ENCODE measurements at places on chromosomes 3 and 15.

GRCh38 chr3:115068799-115069198 is 78.3 kb downstream of the ZBTB20 start:
- no peak for DNase-seq

DNA sequence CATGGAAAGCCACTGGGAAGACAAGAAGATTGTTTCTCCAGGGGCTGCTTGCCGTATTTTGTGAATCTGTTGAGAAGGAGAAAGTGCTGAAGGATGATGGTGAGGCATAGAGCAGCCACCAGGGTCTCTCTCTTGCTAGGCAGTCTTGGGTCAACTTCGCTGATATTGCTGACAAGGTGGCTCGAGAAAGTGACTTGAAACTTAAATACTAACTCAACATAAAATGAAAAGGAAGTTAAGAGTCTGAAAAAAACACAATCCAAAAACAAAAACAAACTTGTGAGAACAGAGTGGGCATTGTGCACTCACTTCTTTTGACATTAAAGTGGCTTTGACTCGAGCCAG is 90.1 kb downstream of the CHST2 start:
- no peak for DNase-seq

DNA sequence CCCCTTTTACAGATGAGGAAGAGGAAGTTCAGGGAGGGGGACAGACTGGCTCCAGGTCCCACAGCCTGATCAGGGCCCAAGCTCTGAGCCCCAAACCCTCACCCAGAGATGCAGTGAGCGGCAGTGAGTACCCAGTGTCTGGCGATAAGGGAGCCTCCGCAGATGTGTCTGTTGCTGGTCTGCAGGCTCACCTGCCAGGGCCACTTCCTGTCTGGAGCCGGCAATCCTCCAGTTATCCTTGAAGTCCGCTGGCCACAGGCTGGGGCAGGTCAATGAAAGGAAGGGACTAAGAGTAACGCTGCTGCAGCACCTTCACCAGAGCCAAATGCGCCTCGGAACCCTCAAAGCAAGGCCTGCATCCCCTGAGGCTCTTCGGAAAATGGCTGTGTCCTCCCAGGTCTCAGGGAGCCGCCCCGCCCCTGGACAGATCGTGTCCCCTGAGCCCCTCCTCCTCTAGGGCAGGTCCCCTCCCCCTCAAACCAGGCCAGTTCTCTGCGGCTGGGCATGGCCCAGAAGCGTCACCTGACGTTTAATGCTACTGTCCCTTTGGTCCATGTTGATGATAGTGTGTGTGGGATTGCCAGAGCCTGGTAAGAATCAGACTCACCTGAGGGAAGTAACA is 51.5 kb downstream of the MYL3 start:
- DNase-seq: no peak

DNA sequence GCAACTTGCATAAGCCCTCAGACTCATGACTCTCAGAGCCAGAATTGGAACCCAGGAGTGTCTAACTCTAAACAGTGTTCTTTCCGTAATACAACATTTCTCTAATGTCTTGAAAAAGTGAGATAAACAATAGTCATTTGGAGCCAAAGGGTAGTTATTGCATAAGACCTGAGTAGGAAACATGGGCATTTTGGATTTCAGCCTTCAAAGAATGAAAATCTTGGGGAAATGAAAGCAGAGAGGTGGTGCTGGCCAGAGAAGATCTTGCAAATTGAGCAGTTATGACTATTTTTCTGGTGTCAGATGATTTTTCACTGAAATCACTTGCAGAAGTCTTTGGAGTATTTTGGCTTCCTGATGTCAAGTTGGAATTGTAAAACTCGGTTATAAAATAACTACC is 379.4 kb downstream of the DIPK2A start:
- DNase-seq: no peak

- peak; percentile 77 for DNase-seq
Observed at GRCh38 chr3:36893137-36893557, 51.7 kb downstream of the TRANK1 start.

- no peak for DNase-seq
Observed at GRCh38 chr15:67146234-67146633, 80.8 kb downstream of the SMAD3 start.

GRCh38 chr3:54307566-54308180 is 185.3 kb downstream of the CACNA2D3 start:
- DNase-seq: no peak

- DNase-seq: no peak
Observed at GRCh38 chr3:125014570-125015179, 41.1 kb downstream of the HEG1 start.

GRCh38 chr3:34725774-34726173 is 913.6 kb upstream of the ARPP21 start:
- no peak for DNase-seq

GRCh38 chr15:73265536-73266153 is 103.1 kb downstream of the HCN4 start:
- DNase-seq: peak; percentile 57

- DNase-seq: no peak
Observed at GRCh38 chr3:46997453-46998091, 18.1 kb downstream of the NBEAL2 start.

GRCh38 chr3:9108876-9109567 is 140.4 kb downstream of the SRGAP3 start:
- no peak for DNase-seq

DNA sequence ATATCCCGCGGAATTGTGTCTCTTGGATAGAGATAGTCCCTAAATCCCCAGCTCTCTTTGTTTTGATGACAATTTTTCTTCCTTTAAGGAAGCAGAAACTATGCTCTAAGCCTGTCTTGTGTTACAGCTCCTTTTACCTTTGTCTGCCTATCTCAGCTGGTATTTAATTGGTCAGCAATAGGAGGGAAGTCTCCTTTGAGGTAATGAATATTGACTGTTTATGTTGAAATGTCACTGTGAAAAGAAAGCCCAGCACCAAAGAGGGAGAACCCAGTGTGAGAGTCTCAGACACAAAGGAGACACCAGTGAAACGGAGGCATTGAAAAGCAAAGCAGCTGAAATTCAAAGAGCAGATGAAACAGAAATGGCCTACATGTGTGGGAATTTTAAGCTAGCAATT is 372.6 kb downstream of the NR2F2 start:
- no peak for DNase-seq

- no peak for DNase-seq
Observed at GRCh38 chr3:66449411-66449974, 51.3 kb downstream of the LRIG1 start.

DNA sequence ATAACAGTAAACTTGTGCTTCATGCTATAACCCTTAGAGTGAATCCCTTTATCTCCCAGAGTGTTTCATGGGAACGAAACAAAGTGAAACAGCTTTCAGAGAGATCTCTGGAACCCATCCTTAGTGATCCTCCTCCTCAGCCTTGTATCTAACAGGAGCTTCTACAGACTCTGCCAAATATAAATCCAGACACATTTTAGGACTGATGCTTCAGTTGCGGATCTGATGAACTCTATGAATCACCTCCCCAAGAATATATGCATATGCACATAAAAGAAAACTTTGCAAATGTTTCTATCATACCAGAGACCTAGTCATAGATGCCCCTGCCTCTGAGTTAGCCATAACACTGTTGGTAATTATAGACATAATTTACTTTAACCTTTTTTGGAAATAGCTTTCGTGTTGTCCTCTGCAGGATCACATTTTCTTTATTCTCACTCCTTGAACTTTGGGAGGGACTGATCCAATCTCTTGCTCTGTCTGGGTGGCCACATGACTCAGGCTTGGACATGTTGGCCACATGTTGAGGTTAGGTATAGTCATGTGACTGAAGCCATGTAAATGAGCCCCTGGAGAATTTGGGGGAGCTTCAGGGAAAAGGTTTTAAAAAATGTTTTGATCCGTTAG is 306.4 kb upstream of the CNTN3 start:
- no peak for DNase-seq

DNA sequence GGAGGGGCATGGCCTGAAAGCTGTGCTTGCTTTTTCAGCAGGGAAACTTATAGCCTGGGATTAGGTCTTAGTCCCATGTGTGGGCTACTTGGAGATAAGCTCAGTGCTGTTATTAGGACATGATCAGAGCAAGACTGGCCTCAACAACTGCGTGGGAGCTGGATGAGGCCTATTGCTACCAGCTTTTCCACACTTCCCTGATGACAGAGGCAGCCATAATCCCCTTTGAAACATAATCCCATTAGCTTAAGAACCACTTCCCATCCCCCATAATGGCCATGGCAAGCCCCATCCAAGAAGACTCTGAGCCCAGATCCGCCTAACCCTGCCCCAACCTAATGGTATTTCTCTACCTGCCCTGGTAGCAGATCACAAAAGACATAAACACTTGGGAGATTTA is 26.6 kb upstream of the GK5 start:
- no peak for DNase-seq

DNA sequence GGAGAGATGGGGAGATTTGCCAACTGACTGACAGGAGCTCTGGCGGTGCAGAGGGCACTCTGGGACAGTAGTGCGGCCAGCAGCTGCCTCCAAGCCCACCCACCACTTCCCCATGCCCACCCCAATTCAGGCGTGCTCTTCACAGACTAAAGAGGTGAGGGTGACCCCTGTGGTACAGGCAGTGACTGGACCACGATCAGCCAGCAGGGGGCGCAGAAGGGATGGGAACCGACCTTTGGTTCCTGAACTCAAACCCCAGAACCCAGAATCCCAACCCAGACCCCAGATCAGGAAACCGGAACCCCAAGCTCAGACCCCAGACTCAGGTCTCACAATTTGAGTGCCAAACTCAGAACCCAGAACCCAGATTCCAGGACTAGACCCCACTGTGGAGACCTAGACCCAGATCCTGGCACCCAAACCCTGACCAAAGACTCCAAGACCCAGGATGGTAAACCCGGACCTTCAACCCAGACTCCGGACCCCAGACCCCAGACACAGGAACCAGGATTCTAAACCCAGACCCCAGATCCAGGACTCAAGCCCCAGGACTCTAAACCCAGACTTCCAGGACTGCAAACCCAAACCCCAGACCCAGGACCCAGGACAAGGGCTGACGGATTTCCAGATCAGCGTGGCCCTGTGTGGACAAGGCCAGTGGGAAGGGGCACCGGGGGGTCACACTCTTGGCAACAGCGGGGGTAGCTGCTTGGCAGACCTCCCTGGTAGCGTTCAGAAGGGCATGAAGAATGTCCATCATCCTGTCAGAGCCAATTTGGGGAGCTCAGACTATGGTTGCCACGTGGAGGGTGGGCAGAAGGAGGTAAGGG is 3.7 kb upstream of the MYL3 start:
- peak; percentile 75 for DNase-seq

DNA sequence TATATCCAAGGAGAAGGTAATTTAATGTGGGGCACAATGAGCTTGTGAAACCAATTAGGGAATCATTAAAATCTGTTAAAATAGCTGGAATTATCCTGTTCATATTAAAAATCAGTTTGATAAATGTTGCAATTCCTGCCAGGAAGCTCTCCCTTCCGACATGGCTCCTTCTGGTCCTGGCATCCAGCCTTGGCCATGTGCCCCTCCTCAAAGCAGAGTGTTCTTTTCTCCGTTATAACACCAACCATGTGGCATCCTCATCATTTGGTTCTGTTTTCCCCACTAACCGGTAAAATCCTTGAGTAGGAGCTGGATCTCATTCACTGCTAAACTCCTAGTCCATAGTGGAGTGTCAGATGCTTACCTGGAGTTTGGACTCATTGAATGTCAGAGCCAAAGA is 127.2 kb downstream of the ARNT2 start:
- no peak for DNase-seq

- no peak for DNase-seq
Observed at GRCh38 chr15:87871731-87872320, 384.7 kb downstream of the NTRK3 start.

- no peak for DNase-seq
Observed at GRCh38 chr15:49023354-49023753, 22.9 kb downstream of the SECISBP2L start.

DNA sequence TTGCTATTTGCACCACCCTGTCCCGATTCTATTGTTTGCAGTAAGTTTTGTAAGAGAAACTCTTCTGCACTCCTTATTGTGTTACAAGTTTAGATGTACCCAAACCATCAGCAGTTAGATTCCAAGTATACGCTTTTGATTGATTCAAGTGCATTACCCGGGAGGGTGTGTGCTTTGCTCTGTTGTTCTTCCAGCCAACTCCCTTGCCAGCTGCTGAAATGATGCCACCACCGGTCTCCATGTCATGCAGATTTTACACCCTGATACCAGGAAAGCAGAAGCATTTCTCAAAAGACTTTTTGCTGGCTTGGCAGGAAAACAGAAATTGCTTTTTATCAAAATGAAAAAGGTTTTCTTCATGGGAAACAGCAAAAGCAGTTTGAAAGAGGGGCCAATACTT is 1006.6 kb upstream of the CFAP20DC start:
- no peak for DNase-seq

DNA sequence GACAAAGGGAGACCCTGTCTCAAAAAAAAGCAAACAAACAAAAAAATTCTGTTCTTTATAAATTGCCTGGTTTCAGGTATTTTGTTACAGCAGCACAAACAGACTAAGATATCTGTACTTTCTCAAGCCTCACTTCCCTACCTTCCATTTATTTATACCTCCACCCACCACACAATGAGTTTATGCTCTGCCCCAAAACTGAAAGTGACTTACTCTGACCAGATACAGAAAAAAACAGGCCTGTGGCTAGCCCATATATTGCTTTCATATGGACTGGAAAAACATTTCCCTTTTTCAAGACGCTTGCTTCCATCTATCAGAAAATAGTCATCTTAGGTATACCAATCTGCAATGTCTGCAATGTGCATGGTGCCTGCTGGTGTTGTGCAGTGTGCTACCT is 8.7 kb upstream of the GPD1L start:
- DNase-seq: no peak

DNA sequence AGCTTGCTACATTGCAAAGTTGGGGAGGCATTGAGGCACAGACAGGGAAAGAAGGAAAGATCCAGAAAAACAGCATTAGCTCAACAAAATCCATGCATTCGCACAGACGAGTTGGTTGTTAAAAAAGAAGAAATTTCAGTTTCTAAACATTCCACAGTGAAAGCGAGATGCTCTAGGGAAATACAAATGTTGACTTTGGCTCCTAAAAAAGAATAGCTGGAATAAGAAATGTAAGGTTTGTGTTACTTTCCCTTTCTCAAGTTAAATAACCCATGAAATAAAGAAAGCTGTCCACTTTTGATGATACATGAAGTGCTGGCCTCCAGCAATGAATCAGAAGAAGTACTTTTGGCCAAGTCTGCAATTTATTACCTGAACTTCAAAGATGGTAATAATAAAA is 465.1 kb downstream of the ERC2 start:
- DNase-seq: no peak

GRCh38 chr3:73787620-73788019 is 162.9 kb upstream of the PDZRN3 start:
- no peak for DNase-seq

- no peak for DNase-seq
Observed at GRCh38 chr3:188687389-188687788, 484.4 kb upstream of the TPRG1 start.
